ENCODE measurements at places on chromosomes 3 and 15.
A peak's percentile ranks its signal among the peaks of the same experiment; 100 is the strongest.

DNA sequence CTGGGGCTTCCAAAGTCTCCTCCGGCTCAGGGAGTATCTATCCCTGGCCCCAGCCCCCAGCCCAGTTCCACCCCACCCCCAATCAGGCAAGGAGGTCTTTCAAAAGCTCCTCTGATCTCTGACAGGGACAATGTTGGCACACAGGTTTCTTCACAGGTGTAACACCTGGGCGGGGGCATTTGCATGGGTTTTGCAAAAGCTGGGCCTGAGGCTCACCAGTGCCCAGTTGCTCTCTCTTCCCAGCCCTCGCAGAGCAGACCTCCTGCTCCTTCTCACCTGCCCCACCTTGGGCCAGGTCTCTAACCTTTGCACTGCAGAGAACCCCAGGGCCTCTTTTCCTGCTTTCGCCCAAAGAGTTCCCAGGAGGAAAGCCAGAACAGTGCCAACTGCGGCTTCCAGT lies 8.6 kb upstream of the CSK start:
- no peak for DNase-seq

GRCh38 chr3:179651687-179652446 lies 973 bp upstream of the USP13 start:
- no peak for DNase-seq

GRCh38 chr15:62950462-62950931 lies 92.0 kb upstream of the TPM1 start:
- DNase-seq: no peak

- DNase-seq: no peak
Observed at GRCh38 chr3:72295276-72295961, 510.5 kb upstream of the PROK2 start.

GRCh38 chr15:82540984-82541431 lies 751 bp upstream of the RPS17 start:
- DNase-seq: no peak

- no peak for DNase-seq
Observed at GRCh38 chr3:173690542-173691180, 293.1 kb downstream of the NLGN1 start.

- DNase-seq: no peak
Observed at GRCh38 chr15:93246266-93247242, 157.5 kb upstream of the RGMA start.

- no peak for DNase-seq
Observed at GRCh38 chr15:69862540-69862939, 235.2 kb downstream of the TLE3 start.

DNA sequence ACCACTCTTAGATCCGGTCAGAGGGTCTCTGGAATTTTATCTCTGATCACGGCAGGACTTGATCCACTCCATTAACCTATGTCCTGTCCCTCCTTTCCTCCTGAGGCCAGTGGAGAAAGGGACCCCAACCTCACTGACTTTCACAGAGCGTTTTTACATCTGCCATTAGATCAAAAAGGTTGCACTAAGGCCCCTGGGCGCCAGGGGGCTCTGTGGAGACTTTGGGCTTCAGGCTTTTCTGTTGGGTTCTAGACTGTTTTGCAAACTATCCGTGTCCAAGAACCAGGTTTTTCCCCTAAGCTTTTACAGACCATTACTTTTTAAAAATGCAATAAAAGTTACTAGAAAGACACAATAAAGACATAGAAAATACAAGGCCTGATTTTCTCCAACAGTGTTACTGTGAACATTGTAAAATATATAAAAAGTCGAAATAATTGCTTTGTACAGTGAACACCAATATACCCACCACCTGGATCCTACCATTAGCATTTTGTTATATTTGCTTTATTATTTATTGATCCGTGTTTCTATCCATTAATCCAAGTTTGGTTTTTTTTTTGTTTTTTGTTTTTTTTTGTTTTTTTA lies 159.7 kb downstream of the POLR2M start:
- DNase-seq: no peak

- DNase-seq: no peak
Observed at GRCh38 chr3:102419786-102420185, 15.0 kb upstream of the ZPLD1 start.

GRCh38 chr3:161103776-161104385 lies 1.3 kb downstream of the B3GALNT1 start:
- DNase-seq: no peak

DNA sequence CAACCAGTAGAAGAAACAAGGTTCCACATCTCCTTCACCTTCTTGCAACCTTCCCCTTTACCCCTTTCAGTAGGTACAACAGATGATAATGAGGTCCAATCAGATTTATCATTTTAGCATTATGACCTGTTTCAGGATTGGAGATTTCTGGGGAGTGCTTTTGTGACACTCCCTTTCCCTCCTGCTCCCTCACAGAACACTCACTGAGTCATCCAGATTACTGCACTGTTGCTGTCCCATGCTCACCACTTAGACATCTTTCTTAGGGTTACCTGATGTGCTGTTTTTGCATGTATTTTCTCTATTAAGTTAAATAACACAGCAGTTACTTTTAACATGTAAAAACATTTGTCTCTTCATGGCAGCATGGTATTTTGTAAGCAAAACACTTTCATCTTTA lies 118.5 kb downstream of the MFSD1 start:
- DNase-seq: no peak

- no peak for DNase-seq
Observed at GRCh38 chr15:55902981-55903380, 90.4 kb downstream of the NEDD4 start.

GRCh38 chr15:27278761-27279160 lies 307.8 kb downstream of the GABRG3 start:
- no peak for DNase-seq

DNA sequence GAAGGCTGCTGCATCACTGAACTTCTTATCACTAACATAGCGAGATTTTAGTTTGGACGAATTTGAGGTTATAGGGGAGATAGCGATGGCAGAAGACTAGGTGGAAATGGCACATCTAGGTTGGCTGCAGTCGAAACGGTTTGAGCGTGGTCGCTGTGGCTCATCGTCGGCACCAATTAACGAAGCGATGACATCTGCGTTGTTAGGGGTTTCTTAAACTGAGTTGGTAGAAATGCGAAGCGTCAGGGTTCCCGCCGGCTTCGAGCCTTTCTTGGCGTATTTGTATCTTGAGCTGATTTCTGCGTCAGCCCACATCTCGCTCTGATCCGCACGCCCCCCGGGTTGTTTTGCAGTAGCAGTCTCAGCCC lies 319 bp downstream of the LNP1 start:
- peak; percentile 12 for DNase-seq

GRCh38 chr3:186998937-186999368 lies 68.6 kb downstream of the ST6GAL1 start:
- DNase-seq: no peak

- no peak for DNase-seq
Observed at GRCh38 chr3:132550579-132551305, 46.3 kb upstream of the ACKR4 start.

DNA sequence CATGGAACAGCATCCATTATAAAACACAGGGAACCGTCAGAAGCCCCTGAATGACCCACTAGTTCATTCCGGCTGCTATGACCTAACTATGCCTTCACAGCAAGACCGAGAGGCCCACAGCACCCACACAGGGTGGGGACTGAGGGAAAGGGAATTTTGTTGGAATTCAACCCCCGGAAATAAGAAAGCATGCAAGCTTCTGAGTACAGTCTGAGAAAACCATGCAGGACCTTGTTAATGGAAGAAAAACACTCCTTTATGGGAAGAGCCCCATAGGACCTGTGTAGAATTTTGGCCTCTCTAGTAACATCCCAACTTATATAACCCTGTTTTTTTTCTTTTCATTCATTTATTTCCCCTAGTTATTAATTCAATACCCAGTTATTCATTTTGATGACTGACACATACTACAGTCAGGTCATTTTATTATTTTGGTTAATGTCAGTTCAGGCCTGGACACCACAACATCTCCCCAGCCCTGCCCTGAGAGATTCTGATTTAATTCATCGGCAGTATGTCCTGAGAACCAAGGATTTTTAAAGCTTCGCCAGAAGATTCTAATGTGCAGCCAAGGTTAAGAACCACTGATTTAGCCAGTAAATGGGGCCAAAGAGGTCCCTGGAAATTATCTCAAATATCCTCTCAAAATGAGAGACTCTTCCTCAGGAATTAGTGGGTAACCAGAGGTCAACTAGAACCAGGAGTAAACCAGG lies 231.6 kb upstream of the GOLGA6L4 start:
- DNase-seq: no peak

DNA sequence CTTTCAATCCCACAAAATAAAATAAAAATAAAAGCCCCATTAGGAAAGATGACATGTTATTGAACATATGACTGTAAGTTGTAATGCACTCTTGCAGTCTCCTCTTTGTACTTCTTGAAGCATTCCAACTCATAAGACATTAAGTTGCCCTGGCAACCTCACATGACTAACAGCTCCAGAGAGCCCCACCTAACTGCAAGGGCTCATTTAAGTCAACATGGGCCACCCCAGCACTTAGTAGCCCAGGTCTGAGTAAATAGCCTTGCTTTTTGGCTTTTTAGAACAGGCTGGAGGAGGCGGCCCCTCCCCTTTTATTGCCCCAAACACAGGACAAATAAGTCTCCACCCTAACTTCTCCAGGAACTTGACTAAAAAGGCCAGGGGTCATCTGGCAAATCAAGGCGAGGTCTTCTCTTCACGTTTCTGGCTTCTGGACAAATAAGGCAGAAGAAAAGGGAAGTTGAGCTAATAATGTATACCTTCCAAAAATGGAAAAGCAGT lies 135.1 kb downstream of the TMCO5A start:
- no peak for DNase-seq

- no peak for DNase-seq
Observed at GRCh38 chr3:37668431-37668817, 193.3 kb upstream of the CTDSPL start.

Measured in stimulated activated CD8-positive, alpha-beta memory T cell treated with anti-CD3 and anti-CD28 coated beads, Interleukin-4, amount 100 ng/mL, for 4 hours (primary cell).